Gastroesophageal sphincter (tissue), 4 donors: ENCODE measurements at places on chromosomes 3 and 15. TPM values are rescaled to one million over a fixed set of nuclear protein-coding genes. Genes with fewer than 3 reads are reported as not detected.

The RGMA gene
- 99.4 TPM for total RNA-seq

The SLC2A2 gene
- total RNA-seq = not detected

The ATRIP gene
- 5.9 TPM for total RNA-seq

The MED12L gene
- 0.27 TPM for total RNA-seq

The ELL3 gene
- 6.6 TPM for total RNA-seq

The CIDEC gene
- 12.4 TPM for total RNA-seq

The LCMT2 gene
- 5.4 TPM for total RNA-seq

The IL20RB gene
- 0.62 TPM for total RNA-seq

The TP63 gene
- total RNA-seq = 0.13 TPM

The CLDN1 gene
- 5.3 TPM for total RNA-seq

The TNNC1 gene
- total RNA-seq = not detected

DNA sequence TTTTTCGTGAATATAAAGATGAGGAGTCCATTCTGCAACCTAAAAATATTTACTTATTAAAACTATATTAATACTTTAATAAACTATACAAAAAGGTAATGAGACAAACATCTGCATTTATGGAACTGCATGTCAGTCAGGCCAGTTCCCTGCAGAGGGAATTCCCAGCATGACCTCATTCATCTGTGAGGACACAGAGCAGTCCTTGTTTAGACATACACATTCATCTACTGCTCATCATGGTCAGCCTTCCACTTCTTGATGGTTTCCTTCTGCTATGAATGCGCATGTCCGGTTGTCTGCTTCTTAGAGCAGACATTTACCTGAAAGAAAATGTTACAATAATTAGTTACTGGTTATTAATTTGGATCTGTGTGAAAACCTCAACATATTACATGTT, 3.3 kb upstream of the ACTR8 start:
- no peak for ATAC-seq

DNA sequence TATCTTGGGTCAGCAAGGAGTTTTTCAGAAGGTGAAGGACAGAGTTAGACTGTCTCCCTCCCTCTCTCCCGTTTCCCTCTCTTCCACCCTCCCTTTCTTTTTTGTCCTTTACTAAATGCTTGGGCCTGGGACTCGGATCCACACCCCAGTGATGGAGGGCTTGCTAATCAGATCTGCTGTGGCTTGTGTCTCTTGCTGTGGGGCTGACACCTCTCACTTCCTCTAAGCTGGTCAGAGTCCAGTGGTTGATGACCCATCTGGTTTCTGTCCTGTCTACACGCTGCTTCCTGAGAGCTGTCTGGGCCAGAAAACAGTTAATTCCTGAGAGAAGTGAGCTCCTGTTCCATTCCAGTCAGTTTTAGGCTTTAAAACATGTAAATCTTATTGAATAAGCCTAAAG, 849 bp downstream of the TRAK1 start:
- ATAC-seq = no peak

DNA sequence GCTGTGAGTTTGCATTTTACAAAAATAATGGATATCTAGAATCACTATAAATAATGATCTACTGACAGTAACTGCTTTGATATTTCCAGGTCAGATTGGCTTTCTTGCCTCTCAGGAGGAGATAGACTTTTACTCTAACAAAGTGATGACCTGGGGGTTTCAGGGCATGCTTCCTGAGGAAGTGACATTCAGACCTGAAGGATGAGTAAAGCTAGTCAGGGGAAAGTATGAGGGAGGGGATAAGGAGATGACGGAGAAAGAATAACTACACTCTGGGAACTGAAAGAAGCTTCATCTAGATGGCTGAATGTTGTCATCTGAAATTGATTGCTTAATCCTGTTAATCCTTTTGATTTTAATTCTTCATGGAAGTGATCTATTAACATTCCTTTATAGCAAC, 32.2 kb downstream of the ARMC8 start:
- ATAC-seq = no peak

DNA sequence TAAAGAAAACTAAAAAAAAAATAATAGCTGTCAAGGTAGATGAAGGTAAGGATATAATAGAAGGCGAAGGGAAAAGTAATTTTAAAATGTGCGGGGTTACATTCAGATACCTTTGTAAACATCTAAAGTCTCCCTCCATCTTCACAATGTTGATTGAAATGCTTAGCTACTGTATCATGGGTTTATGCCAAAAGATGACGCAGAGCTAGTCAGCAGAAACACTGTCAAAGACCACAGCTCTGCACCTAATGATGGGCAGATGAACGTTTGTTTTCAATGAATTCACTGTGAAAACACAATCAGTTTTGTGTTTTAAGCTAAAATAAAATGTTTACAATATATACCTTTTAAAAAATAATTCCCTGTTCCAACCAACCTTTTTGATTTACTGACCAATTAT, 61.2 kb downstream of the RFTN1 start:
- no peak for ATAC-seq

DNA sequence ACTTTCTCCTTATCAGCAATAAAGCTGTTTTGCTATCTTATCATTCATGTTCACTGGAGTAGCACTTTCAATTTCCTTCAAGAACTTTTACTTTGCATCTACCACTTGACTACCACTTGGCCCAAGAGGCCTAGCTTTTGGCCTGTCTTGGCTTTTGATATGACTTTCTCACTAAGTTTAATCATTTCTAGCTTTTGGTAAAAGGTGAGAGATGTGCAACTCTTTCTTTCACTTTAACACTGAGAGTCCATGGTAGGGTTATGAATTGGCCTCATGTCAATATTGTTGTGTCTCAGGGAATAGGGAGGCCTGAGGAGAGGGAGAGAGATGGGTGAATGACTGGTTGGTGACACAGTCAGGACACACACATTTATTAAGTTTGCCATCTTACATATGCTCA, 31.0 kb upstream of the FAM3D start:
- ATAC-seq = no peak

DNA sequence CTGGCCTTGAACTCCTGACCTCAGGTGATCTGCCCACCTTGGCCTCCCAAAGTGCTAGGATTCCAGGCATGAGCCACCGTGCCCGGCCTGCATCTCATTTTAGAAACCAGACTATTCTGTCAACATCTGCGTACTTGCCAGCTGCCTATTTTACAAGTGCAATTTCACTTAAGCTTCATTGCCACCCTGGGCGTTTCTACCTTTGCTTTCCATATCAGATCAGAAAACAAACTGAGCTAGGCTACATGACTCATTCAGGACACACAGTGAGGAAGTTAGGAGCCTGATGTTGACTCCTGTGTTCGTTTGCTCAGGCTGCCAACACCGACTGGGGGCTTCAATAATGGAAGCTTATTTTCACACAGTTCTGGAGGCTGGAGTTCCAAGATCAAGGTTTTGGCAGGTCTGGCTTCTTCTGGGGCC, 42.3 kb upstream of the KLHL25 start:
- ATAC-seq = no peak

DNA sequence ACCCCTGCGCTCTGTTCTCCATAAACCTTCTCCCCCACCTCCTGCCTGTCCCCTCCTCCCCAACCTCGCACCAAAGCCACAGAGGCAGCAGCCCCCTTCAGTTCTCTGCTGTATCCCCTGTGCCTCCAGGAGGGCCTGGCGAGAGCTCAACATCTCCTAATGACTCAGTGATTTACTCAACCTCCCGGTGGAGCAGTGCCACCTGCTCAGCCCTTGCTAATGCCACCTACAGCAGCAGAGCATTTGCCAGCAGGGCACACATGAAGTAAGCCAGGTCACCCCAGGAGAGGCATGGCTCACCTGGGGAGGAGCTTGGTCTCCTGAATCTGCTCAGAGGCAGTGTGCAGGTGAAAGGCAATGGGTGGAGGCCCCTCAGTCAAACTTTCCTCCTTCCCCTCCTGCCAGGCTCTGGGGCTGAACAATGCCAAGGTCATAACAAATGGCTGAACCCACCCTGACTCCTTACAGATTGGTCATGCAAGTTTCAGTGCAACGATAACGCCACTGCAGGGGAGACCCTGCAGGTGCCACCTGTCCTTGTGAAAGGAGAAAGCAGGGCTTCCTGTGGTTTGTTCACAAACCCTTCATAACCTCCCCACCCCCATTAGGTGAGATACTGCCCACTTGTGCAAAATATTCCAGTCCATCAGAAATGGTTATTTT, 19.8 kb downstream of the TRPM1 start:
- ATAC-seq = no peak

- no peak for ATAC-seq
These were observed 23.3 kb downstream of the STAG1 start for GRCh38 chr3:136728918-136729317.

DNA sequence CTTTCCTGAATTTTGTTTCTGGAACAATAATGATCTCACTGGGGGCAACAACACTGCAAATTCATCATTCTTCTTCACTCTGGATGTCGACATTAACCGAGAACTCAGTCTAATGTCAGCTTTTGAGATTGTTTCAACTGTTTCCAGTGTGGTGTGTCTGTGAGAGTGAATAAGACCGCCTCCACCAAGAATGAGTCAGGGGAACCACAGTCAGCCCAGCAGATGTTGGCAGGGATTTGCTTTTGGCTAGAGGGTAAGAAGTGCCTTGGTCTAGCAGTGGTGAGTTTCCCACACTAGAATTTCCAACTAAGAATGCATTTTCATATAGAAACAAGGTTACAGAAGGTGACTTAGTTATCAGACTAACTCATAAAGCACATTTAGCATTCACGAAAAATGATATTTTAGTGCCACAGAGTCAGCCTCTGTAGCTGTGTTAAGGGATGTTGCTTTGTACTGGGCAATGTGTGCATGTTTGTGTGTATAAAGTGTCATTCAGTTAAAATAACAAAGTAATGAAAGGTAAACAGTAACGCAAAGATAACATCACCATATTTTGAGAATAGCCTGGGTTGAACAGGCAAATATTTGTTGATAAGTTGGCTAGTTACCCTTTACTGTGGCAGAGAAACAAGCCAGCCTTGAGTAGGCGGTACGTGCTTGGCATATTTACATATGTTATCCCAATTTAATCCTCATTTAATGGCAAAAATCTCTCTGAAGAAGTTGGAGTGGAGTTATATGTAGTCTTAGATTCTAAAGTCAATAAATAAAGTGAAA, 33.8 kb downstream of the DRD3 start:
- ATAC-seq = no peak

GRCh38 chr3:132279030-132279429, 38.2 kb upstream of the ACP3 start:
- ATAC-seq = no peak

DNA sequence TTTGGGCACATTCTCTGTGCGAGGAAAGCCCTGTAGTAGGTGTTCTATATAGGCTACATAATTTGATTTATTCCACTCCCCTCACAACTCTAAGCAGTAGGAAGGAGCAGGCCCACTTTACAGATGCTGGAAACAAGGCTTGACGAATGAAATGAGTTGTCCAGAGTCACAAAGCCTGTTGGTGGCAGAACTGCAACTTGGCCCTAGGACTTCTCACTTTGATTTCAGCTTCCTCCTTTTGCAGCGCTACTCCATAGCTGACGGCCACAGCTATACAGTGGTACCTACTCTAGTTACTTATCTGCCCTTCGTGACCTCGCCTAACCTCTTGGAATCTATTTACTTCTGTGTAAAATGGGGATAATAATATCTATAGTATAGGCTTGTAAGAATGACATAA, 2.5 kb upstream of the IRAK2 start:
- no peak for ATAC-seq

DNA sequence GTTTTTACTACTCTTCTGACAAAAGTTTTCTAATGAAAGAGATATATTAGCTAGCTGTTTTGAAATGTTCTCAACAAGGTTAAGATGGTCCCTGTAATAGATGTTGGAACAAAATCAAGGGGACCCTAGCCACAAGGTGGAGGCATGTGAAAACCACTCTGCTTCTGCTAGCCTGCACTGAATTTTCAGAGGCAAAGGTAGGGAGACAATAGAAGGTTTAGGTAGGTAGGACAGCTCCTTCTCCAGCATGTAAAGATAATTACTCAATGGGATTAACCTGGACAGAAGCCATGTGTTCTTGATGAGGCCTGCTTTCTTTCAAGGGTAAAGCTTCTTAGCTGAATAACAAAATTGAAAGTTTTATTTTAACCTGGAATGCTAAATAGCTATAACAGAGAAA, 333.5 kb downstream of the LSAMP start:
- ATAC-seq = no peak

DNA sequence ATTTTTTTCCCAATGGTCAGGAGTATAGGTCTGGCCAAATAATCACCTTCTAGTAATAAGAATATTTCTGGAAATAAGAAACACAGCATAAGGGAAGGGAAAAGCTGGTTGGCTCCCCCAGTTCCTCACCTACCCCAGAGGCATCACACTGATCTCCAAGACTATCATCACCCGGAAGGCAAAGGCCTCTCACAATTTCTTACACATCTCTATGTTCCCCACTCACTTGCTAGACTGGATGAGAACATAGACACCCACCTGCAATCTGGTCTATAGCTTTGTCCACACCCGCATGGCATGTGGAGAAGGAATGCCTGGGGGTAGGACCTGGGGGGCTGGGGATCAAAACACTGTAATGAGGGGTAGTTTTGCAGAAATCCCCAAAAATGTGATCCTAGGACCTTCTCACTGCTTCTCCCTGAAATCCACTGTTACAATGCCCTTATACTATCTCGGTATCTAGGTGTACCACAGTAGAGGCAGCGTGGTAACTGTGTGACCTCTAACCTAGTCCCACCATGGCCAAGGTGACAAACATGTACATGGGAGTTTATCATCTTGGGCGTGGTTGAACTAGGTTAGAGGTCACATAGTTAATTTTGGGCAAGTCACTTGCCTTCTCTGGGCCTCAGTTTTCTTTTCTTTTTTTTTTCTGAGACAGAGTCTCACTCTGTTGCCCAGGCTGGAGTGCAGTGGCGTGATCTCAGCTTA, 29.5 kb upstream of the NRROS start:
- no peak for ATAC-seq

DNA sequence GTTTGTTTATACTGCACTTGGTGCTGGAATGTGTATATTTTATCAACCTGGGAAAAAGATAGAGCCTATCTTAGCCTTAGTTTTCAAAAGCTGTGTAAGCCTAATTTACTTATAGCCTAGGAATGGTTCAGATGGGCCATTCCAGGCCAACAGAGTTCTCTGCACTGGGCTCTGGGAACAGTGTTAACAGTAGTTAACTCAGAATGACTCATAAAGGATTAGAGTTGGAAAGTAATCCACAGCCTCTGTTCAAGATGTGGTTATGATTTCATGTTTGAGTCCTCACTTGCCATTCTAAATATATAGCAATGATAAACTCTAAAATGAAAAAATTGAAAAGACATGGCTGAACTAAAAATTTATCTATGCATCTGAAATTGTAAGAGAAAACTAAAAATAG, 22.6 kb upstream of the PEX5L start:
- ATAC-seq = no peak
